ENCODE measurements at places on chromosomes 12 and 14. TPM values are rescaled to one million over a fixed set of nuclear protein-coding genes. Genes with fewer than 3 reads are reported as not detected.
A peak's percentile ranks its signal among the peaks of the same experiment; 100 is the strongest.

SPX gene
- total RNA-seq = 2.4 TPM

ZNF891 gene
- total RNA-seq = 5.9 TPM

RECQL gene
- total RNA-seq = 21.4 TPM

SLC6A12 gene
- not detected for total RNA-seq

FAM90A1 gene
- not detected for total RNA-seq

KRT79 gene
- total RNA-seq = 3.9 TPM

SOAT2 gene
- 0.78 TPM for total RNA-seq

NRL gene
- 6.3 TPM for total RNA-seq

DNA sequence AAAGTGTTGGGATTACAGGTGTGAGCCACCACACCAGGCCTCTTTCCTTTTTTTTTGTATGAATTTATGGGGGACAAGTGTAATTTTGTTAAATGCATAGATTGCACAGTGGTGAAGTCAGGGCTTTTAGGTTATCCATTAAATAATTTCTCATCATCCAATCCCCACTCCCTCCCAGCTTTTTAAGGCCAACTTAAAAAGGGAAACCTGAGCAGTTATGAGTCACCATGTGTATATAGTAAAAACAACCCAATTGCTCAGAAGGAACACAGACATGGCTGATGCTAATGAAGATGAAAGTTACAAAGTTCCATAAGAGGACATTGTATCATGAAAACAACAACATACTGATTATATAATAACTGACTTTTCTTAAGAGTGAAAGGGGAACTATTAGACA is 25.6 kb upstream of the ARID2 start:
- DNase-seq = no peak
- no peaks in the 10 kb centered on the region for H3K27me3 ChIP-seq
- no peak overlapping the region for H3K4me3 ChIP-seq
- H3K27ac ChIP-seq = no peak overlapping the region
- no peaks in the 10 kb centered on the region for H3K36me3 ChIP-seq
- peaks cover 5% of the 10 kb centered on the region for H3K4me1 ChIP-seq

GRCh38 chr14:104196461-104197140 is 58.2 kb downstream of the KIF26A start:
- no peak overlapping the region for H3K27ac ChIP-seq
- no peak for DNase-seq
- no peaks in the 10 kb centered on the region for H3K36me3 ChIP-seq
- H3K27me3 ChIP-seq = peaks cover 8% of the 10 kb centered on the region
- no peak overlapping the region for H3K4me3 ChIP-seq
- H3K4me1 ChIP-seq = no peaks in the 10 kb centered on the region

- peaks cover 4% of the 10 kb centered on the region for H3K36me3 ChIP-seq
- no peak overlapping the region for H3K4me3 ChIP-seq
- no peaks in the 10 kb centered on the region for H3K27me3 ChIP-seq
- peak overlapping the region; percentile 87 for H3K27ac ChIP-seq
Measured at GRCh38 chr14:50084666-50085065, 31.7 kb downstream of the VCPKMT start.

DNA sequence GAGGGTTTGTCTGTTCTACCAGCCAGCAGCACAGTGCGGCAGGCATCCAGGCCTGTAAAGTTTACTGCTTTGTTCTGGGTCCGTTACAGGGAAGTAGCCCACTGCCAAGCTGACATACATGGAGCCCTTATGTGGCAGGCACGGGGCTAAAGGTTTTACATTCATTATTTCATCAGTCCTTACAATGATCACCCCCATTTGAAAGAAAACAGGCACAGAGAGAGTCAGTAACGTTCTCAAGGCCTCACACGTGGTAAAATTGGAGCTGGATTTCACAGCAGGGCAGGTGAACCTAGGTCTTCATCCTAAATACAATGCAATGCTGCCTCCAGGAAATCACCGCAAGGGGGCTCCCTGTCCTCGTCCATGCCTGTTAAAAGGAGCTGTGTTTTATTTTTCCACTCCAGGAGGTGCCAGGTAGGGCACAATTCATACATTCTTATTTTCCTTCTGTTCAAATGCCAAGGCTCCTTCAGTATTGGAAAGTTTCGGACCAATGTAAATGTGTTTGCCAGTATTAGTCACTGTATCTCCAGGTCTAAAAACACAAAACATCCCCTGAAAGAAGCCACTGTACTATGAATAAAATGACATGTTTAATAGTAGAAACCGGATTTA is 172.2 kb upstream of the GZMB start:
- H3K4me3 ChIP-seq = no peak overlapping the region
- H3K4me1 ChIP-seq = no peaks in the 10 kb centered on the region
- H3K36me3 ChIP-seq = no peaks in the 10 kb centered on the region

DNA sequence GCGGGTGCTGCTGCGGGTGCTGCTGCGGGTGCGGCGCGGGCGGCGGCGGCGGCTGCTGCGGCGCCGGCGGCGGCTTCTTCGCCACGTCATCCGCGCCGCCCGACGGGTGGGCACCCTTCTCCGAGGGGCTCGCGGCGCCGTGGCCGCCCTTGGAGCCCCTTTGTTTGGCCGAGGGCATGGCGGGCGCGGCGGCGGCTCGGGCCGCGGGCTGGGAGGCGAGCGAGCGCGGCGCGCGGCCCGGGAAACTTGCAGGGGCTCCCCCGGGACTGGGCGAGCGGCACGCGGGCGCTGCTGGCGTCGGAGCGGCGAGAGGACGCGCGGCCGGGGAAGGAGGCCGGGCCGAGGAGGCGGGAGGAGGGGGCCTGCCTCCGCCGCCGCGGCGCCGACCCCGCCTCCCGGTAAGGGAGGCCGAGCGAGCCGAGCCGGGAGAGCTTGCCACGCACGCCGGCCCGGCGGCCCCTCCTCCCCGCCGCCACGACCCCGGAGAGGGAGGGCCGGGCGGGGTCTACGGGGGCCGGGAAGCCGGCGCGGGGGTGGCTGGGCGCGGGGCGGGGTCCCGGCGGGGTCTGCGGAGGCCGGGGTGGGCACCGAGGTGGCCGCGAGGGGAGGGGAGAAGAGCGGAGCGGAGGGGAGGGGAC is at the start of gene CKAP4:
Gene CKAP4 (minus strand): TSS at position 347 of the 638 bp plus-strand sequence. CDS start 169 bp downstream, at position 178.
- H3K36me3 ChIP-seq = no peaks in the 10 kb centered on the region
- no peaks in the 10 kb centered on the region for H3K27me3 ChIP-seq
- H3K27ac ChIP-seq = peak within 1 kb of the TSS; percentile 99
- H3K4me3 ChIP-seq = peak within 1 kb of the TSS; percentile 89
- H3K4me1 ChIP-seq = peaks cover 26% of the 10 kb centered on the region
